Right ventricle myocardium inferior (tissue), 1 donor: ENCODE measurements at places on chromosomes 3 and 15.
A peak's percentile ranks its signal among the peaks of the same experiment; 100 is the strongest.

- DNase-seq, result no peak
Observed at GRCh38 chr3:48662145-48662752, 437 bp downstream of the CELSR3 start.

DNA sequence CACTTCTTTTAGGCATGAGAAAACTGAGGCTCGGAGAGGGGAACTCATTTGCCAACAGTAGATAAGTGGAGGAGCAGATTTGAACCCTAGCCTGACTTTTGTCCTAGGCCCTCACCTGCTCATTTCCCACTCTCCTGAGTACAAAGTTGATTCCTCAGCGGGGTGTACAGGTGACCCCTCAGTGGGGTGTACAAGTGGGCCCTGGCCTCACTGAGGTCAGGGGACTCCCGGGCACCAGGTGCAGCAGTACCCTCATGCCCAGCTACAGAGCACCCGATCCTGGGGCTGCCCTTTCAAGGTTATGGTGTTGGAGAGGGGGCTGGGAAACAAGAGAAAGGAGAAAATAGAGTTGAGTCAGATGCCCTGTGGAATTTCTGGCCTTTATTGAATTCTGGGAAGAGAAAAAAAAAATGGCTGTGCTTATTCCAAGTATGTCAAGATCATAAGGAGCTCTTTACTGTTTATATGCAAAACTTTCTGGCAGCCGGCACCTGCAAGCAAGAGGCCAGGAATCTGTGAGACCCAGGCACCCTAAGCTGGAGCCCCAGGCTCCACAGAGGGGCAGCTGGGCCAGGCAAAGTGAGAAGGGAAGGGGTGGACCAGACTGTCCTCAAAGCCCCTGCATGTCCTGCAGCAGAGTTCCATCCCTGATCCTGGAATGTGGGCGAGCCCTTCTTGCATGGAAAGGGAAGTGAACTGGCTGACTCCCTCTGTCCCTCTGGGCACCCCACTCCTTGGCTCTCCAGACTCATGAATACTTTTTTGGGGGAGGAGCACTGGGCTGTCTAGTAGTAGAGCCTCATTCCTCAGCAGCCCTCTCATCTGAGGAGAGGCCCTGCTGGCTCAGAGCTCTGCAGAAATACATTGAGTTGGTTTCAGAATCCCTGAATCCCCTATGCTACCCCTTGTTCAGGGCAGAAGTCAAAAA, 43.1 kb downstream of the AMOTL2 start:
- no peak for DNase-seq

GRCh38 chr3:102299125-102299877, 135.5 kb upstream of the ZPLD1 start:
- DNase-seq, result no peak

- no peak for DNase-seq
Observed at GRCh38 chr3:109396806-109397205, 59.5 kb upstream of the DPPA4 start.

GRCh38 chr3:53324105-53324504, 23.2 kb downstream of the DCP1A start:
- no peak for DNase-seq

DNA sequence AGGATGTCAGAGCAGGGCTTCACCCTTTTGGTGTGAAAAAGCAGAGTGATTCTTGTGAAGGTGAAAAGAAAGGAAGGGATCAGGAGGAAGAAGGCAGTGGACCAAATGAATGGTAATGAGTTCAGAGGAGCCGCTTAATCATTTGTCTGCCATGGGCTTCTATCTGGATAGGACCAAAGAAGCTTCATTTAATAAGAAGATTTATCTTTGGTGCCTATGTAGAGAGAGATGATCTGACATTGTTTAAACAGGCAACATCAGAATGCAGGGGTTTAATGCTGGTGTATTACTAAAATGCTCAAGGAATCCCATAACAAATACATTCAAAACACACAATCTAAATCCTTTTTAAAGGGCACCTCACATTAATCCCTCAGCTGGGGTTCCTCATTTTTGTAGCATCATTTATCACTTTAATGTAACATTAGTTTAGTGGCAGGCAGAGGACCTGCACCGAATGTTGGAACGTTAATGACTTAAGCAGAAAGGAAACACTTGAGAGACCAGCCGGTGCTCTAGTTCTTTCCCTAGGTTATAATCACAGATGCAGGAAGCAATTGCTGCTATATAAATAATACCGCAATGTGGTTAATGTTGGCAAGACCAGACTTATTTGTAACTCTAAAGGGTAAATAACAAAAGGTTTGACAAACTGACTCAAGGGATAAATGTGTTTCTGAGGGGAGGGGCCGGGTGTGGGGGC, 27.9 kb upstream of the IL1RAP start:
- DNase-seq, result no peak

DNA sequence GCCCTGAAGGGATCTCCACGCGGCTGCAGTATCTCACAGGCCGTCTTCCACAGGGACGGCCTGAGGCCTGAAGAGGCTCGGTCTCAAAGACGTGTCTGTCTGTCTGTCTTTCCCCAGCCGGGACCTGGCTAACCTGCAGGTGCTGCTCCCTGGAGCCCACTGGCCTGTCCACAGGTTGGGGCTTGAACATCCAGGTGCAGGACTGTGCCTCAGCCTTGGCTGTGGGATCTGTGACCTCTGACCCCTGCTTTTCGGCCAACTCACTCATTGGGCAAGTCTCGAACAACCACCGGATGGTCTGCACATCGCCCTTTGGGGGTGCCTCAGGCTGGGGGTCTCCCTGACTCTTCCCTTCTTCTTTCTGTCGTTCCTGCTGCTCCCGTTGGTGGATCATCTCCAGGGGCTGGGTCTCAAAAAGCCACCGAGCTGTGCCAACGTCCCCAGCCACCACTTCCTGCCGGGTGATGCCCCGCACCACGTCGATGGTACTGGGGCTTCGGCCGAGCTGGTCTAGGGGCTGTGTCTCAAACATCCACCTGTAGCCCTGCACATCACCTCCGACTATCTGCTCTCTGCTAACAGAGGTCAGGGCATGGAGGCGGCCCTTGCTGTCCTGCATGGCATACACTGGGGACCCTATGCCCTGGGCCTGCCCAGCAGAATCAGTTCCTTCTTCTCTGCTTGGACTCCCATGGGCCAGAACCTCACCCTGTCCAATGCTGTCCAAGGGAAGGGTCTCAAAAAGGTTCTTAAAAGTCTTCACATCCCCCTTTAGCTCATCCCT, 4.8 kb downstream of the XIRP1 start:
- DNase-seq, result no peak

DNA sequence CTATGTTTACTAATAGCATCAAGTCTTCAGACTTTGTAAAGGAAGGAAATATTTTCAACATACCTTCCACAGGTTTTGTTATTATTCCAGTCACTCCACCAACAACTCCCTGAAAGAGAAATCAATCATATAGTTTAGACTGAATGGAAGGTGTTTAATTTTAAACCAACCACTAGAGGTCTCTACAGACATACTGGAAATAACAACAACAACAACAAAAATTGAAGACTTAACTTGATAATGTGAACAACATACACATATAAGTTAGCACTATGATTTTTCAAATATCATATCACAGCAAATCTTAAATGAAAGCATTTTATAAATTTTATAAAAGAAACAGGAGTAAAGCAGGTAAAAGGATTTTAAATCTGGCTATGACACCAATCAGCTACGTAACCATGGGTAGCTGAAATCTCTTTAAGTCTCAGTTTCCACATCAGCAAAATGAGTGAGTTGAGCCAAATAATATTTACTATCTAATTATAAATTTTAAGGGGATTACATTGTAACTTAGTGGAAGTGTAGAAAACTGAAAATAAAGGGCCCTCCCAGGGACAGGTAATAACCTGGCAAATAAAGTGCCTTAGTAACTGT, 188.2 kb downstream of the VPS13C start:
- no peak for DNase-seq

DNA sequence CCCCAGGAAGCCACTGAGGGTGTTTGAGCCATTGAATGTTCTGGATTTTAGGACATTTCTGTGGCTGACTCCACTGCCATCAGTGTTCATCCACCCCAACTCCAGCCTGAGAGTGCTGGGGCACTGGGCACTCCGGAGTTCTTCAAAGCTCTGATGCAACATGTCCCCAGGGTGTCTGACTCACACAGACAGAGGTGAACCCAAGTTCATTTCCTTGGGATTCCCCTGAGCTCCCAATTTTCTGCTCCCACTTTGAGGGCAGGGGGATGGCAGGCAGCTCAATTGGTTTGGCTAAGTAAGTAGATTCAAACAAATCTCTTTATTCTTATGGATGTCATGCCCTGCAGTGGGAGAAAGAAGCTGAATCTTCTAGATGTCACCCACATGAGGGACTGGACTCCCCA, 2.2 kb downstream of the STRA6 start:
- DNase-seq, result peak; percentile 61

DNA sequence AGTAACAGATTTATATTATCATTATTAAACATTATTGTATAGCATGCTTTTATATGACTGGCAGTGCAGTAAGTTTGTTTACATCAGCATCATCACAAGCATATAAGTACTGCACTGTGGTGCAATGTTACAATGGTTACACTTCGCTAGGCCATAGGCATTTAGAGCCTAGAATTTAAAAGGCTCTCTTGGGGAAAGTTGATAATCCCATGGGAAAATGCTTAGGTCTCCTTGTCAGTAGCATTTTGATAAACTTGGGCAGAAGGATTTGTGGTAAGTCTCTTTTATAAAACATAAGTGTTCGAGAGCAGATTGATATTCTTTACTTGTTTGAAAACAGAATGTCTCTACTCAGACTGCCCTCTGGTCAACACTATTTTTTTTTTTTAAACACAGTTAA, 7.5 kb downstream of the DTWD1 start:
- no peak for DNase-seq

- no peak for DNase-seq
Observed at GRCh38 chr15:45919806-45920205, 285.0 kb downstream of the SQOR start.

- no peak for DNase-seq
Observed at GRCh38 chr3:100877286-100877685, 115.9 kb downstream of the ABI3BP start.

- DNase-seq, result no peak
Observed at GRCh38 chr15:33142708-33143107, 51.8 kb downstream of the FMN1 start.

- DNase-seq, result peak; percentile 83
Observed at GRCh38 chr3:134249935-134250716, 533 bp downstream of the RYK start.

DNA sequence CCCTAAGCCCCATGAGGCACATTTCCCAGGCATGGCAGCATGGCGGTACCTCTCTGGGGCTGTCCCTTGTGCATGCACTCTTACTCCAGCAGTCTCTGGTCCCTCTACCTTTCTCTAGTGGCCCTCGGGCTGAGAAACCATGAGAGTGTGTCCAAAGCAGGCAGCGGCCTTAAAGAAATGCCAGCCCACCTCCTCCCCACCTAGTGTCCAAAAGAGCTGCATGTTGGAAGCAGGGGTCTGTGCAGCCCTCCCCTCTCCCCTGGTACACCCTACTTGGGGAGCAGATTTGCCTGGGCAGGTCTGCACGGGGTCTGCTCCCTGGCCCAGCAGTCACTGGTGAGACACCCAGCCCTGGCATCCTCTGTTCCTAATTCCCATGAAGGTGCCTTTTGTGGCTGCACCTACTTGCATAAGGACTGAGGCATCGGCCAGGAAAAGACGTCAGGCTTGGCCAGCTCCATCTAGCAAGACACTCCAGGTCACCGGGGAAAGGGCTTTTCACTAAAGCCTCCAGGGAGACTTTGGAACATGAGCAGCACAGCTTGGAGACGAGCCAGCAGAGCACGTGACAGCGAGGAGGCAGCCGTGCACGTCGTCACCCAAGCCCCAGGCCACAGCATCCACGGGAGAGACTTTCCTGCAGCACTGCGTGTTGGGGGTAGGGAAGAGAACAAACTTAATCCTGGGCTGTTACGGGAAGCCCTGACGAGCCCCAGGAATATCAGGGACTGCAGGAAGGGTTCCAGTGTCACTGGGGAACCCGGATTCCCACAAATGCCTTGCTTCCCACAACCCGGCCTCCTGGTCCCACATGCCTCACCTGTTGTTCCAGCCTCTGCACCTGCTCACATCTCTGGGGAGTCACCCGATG, 38.8 kb downstream of the TM2D3 start:
- DNase-seq, result peak; percentile 93

DNA sequence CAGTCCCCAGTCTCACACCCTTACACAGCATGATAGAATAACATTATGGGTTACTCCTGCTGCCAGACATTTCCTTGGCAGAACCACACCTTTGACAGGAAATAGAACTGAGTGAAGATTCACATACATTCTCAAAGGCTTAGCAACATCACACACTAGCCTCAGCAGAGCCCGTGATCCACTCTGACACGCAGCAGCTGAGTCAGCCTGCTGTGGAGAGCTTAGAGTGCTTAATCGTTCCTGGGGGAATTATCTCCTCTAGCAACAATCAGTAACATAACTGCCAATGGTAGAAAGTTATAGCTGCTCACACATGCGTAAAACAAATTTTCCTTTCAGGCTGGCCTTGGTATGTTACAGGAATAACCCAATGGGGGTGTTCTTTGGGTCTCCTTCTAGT, 382.1 kb downstream of the GAP43 start:
- peak; percentile 65 for DNase-seq

GRCh38 chr3:131277836-131278497, 103.6 kb upstream of the NUDT16 start:
- no peak for DNase-seq

DNA sequence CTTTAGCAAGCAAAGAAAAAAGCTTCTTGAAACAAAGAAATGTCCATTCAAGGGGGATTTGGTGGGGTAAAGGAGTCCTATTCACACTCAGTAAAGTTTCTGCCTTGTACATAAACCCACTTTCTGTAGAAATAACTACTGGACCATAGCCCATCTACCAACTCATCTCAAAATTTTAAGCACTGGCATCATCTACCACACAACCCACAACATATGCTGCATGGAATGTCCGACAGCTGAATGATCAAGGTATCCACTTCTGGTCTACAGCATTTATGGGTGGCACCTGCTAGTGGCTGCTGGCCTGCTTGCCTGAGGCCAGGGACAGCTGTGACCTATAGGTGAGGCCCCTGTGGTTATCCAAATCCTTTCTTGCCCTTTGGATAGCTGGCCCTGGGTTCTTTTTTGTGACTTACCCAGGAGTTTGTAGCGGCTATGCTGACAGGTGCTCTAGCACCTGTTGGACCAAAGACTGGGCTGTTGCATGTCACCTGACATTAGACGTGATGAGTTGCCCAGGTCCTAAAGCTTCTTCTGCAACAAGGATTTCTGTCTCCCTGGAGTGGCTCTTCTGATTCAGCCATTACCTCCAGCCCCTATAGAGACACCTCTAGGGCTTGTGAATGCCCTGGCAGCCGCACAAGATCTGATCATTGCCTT, 19.2 kb upstream of the MEF2A start:
- DNase-seq, result no peak

DNA sequence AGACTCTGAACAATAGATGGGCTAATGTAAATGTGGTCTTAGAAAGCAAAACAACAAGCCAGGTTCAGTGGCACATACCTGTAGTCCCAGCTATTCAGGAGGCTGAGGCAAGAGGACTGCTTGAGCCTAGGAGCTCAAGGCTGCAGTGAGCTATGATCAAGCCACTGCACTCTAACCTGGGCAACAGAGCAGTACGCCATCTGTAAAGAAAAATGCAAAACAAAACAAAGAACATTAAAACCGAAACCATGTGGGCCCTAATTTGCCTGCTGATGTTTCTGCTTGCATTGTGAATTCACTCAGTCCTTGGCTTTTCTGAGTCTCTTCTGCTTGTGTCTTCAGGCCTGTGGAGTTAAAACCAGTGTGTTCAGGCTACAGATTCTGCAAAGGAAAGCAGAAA, 56.7 kb downstream of the CCNL1 start:
- DNase-seq, result no peak
